Natural killer cell treated with Interleukin-12 subunit alpha and Interleukin-12 subunit beta and Interleukin-15 and Interleukin-18, amount 100 ng/mL, for 72 hours (primary cell): ENCODE measurements at places on chromosomes 13 and 19.

- DNase-seq: no peak
These were observed 64.3 kb downstream of the SPRY2 start for GRCh38 chr13:80276371-80277289.

DNA sequence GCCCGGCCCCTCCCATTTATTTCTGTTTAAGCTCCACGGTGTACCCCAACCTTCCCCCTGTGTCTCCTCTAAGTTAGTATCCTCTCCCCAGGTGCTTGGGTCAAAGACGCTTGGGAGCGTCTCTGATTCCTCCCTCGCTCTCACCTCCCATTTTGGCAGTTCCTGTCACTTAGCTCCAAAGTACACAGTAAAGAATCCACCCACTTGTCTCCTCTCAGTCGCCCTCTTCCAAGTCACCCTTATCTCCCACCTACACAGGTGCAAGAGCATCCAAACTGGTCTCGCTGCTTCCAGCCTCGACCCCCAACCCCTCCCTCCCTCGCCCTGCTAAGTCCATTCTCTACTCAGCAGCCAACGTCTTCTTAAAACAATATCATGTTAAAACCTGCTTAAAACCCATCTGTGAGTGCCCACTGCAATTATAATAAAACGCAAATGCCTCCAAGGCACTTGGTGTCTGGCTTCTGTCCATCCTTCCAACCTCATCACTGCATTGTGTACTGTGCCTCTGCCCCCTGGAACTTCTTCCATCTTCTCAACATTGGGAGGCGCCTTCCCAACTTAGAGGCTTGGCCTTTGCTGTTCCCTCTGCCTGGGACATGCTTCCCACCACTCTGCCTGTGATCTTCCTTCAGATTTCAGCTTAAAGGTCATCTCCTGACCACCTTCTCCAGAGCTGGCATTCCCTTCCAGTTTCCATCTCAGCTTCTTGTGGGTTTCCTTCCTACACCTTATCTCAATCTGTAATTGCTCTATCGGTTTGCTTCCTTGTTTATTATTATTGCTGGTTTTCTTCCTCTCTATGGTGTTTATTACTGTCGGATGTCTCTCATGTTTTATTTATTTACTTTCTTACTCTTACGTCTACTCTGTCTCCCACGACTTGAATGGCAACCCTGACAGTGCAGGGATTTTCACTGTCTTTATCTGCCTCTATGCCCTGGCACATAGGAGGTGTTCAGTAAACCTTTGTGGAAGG is 9.5 kb upstream of the KLK14 start:
- no peak for DNase-seq

DNA sequence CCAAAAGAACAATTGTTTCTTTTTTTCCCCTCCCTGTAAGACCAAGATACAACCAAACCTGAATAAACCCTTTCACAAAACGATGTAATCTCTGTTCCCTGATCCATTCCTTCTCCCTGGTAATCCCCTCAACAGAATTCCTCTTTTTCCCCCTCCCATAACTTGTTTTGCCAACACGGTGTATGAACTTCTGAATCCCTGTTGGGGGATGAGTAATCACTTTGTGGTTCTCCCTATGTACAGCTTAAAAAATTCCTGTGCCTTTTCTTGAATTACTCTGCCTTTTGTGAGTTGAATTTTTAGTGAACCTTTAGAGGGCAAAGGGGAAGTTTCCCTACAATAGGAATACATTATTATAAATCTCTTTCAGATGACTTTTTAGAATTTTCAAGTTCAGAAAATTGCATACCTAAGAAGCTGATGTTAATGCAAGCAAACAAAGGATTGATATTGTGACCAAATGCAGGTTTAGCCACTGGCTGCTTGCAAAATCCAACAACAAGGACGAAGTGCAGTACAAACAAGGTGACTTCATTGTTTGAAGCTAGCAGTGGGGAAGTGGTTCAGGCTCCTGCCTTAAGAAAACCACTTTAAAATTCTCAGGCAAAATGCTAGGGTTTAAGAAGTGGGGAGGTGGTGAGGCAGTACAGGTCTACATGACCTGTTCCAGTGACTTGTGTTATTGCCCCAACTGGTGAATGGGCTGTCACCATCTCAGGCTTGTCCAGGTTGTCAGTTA is 15.0 kb upstream of the EPSTI1 start:
- no peak for DNase-seq

- DNase-seq: no peak
These were observed 1.5 kb downstream of the SIGLEC8 start for GRCh38 chr19:51456541-51457290.

DNA sequence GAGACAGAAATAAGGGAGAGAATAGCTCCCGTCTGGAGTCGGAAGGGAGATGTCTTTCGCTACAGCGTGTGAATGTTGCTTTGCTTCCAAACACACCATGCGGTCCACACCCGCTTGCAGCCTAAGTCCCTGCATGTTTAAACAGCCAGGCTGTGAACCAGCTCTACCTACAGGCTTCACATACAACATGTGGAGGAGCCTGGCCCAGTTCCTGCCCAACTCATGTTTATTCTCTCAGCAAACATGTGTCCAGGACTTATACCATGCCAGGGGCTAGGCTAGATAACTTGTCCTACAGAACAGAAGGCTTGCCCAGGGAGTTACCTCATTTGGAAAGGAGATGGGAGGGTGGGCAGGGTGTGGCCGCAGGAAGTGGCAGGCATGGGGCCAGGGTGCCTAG is 181.5 kb downstream of the FOXO1 start:
- DNase-seq: no peak

DNA sequence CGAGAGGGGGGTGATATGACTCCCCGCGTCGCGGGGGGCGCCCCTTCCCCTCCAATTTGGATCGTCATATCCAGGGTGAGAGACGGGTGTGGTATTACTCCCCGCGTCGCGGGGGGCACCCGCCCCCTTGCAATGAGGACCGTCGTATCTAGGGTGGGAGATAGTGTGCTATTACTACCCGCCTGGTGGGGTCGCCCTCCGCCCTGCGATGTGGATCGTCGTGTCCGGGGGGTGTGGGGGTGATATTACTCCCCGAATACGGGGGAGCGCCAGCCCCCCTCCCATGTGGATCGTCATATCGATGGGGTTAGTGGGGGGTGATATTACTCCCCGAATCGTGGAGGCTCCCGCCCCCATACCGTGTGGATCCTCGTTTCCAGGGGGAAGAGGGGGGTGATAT is 29.2 kb upstream of the RGCC start:
- no peak for DNase-seq

DNA sequence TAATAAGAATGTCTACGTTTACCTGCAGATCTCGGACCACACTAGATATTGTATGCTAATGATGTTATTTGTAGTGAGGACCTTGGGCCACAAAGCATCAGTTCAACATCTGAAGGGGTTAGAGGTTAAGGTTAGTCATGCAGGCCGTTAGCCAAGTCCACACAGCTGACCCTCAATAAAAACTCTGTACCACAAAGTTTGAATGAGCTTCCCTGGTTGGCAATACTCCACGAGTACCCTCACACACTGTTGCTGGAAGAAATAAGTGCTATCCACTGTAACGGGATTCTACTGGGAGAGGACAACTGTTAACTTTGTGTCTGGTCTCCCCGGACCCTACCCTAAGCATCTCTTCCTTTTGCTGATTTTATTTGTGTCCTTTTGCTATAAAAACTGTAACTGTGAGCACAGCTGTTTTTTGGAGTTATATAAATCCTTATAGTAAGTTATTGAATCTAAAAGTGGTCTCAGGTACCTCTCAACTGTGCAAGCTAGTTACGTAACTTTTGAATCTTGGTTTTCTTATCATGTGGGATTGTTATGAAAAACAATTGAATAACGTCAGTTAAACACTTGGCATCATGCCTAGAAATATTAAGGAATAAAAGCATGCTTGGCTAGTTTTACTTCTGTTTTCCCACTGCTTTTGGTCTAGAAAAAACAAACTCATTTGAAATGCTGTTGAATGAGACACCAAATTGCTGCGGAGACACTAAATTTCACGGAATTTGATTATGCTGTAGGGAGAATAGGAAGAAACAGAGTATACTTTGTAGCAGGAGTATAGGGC is 181.5 kb downstream of the DNAJC3 start:
- no peak for DNase-seq
